Activated naive CD4-positive, alpha-beta T cell (primary cell): ENCODE measurements at places on chromosomes 2 and 18.

DNA sequence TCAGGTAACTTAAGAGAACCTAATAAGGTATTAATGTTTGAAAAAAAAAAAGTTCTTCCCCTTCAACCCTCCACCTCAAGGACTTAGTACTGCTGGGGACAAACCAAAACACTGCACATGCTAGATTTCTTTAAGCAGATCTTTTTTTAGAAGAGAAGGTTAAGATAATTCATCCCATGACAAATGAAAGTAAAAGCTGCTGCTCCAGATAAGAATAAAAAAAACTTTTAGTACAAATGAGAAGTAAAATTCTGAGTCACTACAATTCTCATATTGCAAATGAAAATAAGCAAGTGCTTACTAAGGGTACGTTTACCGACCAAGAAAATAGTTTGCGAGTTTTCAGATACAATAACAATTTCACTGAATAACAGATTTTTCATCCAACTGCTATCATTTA, 8.9 kb downstream of the STAM2 start:
- no peak for DNase-seq

GRCh38 chr2:20443276-20443920, 3.5 kb upstream of the RHOB start:
- no peak for DNase-seq

- DNase-seq = no peak
These were observed 8.7 kb downstream of the SP140 start for GRCh38 chr2:230234122-230234722.

DNA sequence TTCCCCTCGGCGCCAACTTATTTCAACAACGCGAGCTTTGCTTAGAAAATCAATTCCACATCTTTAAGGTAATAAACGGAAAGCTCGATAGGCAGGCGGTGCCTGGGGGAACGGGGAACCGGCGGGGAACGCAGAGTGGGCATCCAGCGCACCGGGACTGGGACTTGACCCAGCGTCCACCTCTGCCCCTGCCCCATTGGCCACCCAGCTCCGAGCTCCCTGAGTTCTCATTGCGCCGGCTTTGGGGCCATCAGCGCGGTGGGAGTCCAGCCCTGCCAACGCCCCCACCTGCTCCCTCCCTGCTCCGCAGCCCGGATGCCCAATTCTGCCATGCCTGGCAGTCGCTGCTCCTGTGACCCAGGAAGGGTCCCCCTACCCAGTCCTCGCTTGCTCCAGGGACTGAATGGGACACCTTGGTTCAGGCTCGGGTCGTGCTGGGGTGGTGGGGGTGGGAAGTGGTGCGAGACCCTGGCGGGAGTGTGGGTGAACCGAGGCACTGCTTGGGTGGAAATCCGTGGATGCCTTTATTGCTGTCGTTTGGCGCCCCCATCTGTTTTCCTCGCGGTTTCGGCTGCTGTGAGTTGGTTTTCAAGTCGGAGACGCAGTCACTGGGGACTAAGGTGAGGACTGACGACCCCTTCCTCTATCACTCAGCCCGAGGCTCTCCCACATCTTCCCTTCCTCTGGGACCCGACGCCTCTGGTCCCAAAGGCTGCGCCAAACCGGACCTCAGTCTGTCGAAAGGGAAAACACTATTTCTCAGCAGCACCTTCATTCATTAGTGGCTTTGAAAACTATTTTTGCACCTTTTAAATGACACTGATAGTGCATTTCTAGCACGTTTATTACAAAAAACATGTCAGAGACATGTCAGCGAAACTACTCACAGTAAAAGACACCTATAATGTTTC, 2.4 kb upstream of the EVX2 start:
- DNase-seq = no peak

GRCh38 chr2:174878537-174879147, 114.4 kb upstream of the CHRNA1 start:
- DNase-seq = no peak

DNA sequence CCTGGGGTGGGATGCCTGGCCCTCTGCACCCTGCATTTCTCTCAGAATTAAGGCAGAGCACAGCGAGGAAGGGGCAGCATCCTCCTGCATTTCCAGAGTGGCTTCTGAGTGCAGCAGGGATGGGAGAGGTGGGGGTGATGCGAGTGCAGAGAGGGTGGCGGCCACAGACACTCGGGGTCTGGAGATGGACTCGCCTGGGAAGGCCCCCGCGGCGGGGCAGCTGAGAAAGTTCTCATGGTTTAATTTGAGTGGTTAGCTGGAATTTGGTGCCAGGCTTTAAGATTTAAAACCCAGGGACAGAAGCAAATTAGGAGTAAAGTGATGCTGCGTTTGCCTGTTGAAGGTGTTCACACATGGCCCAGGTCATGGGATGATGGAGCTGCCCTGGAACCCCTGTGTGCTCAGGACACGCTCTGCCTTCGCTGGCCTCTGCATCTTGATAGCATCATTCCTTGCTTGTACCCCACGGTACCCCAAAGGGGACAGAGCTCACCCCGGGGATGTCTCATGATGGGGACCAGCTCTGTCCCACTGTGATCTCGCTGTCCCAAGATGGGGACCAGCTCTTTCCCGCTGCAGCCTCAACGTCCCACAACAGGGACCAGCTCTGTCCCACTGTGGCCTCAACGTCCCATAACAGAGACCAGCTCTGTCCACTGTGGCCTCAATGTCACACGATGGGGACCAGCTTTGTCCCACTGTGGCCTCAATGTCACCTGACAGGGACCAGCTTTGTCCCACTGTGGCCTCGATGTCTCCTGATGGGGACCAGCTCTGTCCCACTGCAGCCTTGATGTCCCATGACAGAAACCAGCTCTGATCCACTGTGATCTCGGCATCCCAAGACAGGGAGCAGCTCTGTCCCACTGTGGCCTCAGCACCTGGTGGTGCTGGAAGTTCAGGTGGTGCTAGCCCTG, 27.5 kb downstream of the TMEM18 start:
- DNase-seq = no peak

GRCh38 chr2:16663121-16663905, 2.3 kb downstream of the CYRIA start:
- DNase-seq = no peak

GRCh38 chr2:221999717-222000116, 299.1 kb downstream of the PAX3 start:
- no peak for DNase-seq

GRCh38 chr2:226585130-226585561, 214.5 kb downstream of the IRS1 start:
- no peak for DNase-seq

DNA sequence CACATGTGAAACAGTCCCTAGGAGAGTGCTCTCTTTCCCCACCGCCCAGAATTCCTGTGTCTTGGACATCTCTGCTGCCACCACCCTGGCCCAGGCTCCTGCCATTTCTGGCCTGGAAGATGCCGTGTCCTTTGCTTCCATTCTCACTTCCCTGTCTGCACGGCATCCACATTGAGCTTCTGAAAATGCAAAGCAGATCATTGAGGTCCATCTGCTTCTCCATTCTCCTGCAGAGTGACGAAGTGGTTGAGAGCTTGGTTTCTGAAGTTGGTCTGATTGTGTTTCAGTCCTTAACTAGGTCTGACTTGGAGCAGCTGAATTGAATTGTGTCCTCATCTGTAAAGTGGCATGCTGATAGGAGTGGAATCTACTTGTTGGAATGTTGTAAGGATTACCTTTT, 98.7 kb upstream of the MGAT5 start:
- DNase-seq = no peak

DNA sequence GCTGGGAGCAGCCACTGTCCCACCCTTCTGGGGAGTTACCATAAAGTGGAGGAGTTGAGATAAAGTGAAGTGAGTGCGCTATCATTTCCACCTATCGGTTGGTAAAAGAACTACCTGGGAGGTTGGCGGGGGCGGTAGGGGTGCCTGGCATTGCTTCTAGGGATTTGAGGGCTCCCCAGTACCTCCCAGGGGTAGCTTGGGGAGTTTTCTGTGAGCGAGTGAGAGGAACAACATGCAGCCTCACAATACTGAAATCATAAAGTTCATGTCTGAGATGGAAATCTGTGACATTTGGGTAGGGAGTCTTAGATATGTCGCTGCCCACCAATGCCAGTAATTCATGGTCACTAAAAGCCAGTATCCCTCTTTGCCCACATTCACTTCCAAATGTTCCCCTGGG, 68.7 kb downstream of the PRKCE start:
- DNase-seq = no peak

- no peak for DNase-seq
These were observed 74.7 kb downstream of the NAB1 start for GRCh38 chr2:190723397-190724090.
